Stimulated activated naive CD4-positive, alpha-beta T cell (primary cell): ENCODE measurements at places on chromosomes 7 and 10.

DNA sequence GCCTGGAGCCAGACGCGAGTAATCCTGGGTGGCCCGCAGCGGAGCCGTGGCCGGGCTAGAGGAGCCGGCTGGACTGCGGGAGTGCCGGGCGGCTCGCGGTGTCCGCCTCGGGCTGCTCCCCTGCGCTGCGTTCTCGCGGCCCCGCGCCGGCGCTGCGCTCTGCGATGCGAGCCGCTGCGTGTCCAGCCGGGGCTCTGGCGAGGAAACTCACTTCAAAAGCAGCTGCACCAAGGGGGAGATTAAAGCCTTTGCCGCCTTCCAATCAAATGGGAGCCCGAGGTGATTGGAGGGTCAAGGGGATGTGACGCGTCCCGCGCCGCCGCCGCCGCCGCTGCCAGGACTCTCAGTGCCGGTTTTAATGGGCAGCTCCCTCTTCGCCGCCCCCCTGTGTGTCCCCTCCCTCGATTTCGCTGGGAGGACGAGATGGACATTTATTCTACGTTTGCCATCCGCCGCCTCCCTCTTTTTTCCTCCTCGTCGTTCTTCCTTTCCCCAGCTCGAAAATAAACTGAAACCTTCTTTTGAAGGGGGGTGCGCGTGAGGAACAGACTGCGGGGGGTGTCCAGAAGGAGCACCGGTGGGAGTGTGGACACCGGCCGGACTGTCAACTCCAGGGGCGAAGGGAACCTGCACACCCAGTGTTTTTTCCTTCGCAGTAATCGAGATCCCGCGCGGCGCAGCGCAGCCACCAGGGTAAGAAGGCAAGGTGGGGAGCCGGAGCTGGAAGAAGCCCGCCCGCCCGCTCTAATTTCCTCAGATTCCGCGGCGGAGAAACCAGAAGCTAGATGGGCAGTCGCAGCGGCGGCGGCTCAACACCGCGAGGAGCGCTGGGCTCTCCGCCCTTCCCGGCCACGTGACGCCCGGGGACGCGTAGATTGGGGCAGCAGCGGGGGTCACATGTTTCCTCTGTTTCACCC, at the start of gene ZNF503:
Gene ZNF503, minus strand, starts transcription at position 196 of the 917 bp plus-strand sequence. CDS start 345 bp downstream, outside the sequence.
- no peak for DNase-seq

- DNase-seq, result no peak
These were observed 50.8 kb upstream of the FRMD4A start for GRCh38 chr10:14381475-14381874.

GRCh38 chr7:99173787-99174186, 29.9 kb upstream of the SMURF1 start:
- no peak for DNase-seq

DNA sequence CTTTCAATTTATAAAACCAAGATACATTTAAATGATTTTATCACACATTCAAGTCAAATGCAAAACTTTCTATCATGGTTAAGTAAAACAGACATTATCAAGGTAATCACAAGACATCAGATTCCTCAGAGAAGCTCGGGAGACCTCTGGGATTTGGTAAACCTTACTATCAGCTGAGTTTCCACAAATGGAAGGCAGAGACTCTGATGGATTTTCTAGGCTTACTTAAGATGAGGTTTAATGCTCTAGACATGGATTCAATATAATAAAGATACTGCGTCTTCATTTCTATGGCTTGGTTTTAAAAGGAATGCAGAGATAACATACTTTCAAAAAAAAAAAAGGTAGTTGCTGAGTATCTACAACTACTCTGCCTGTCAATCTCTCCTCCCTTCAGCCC, 171.7 kb downstream of the JAZF1 start:
- DNase-seq, result no peak

- no peak for DNase-seq
These were observed 59.0 kb downstream of the SYPL1 start for GRCh38 chr7:106053109-106053508.

- no peak for DNase-seq
These were observed 102.8 kb downstream of the ARHGAP22 start for GRCh38 chr10:48501787-48502771.

DNA sequence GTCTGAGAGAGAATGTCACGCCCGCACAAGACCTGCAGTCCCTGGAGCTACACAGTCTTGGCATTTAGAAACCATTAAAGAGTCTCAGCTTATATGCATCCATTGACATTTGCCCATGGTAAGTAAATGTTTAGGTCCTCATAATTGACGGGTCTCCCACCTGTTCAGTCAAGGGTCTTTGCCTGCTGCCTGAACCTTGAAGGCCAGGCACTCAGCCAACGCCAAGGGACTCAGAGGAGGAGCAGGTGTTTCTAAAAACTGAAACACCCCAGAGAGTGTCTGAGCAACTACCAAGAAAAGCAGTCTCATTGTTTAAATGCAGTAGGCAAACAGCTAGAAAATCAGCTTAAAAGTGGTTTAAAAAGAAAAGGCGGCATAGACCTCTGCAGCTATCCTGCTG, 264.7 kb upstream of the AKR1E2 start:
- DNase-seq, result no peak

DNA sequence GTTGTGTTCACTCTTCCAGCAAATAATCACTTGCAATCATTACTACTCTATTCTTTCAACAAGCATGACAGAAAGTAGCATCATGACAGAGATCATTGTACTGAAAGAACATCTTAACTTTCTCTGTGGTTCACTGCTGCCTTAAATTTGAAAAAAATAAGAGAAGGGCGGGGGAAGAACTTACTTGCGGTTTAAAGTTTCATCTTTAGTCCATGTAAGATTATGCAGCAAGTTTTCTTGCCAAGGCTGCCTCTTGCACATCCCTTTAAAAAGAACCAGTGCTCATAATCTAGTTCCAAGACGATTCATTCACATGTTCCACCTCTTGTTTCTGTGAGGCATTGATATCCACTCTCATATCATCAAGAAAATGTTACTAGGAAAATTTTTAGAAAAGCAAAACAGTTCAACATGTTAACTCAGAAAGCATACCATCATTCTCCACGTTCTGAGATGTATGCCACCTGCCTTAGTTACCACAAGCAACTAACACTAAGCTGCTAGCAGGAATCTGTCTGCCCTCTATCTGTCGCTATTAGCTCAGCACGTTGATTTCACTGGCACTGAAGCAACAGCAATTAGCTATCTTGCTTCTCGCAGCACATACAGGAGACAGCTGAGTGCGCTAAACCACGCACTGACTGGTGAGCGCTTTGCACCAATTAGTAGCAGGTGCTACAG, at the start of gene PCDH15:
Gene PCDH15, minus strand, starts transcription at position 491 of the 681 bp plus-strand sequence. CDS start 136,969 bp downstream, outside the sequence.
- DNase-seq, result no peak

DNA sequence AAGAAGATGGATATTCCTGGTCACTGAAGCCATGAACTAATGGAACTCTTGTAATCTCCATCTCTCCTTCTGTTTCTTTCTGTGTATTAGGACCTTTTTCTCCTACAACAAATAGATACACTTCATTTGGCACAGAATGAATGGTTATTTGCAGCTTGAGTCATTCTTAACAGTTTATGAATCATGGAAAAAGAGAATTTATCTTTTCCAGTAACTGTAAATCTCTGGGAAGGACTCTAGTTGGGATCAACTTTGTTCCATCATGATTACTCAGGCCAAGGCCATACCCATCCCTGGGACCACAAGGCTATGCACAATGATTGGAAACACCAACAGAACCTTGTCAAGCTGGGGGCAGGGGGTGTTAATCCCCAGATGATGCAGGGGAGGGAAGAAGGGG, 36.1 kb upstream of the MDFIC start:
- DNase-seq, result no peak

- no peak for DNase-seq
These were observed 321.4 kb upstream of the HGF start for GRCh38 chr7:82091126-82091684.

DNA sequence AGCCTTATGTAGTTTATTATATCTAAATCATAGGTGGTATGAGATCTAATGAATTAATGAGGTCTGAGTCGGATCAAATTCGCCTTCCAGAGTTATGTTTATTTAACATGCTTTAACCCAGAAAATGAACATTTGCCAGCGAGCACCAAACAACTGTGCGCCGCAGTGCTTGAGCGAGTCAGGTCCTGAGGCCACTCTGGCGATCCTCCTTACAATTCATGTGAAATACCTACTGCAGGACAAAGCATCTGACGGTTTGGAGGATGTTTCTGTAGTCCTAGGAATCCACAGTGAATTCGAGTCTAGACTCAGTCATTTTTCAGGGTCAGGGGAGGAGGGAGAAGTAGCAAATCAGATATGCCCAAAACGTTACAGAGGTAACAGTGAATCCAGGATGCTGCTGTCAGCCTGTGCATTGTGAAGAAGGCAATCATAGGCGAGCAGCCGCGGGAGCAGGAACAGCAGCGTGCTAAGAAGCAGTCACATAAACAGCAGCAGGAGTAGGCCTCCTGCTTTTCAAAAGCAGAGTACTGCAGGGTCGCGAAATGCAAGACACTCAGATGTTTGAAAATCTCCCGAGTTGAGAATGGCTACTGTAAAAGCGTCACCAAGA, 120.2 kb downstream of the CACNB2 start:
- DNase-seq, result no peak

- DNase-seq, result no peak
These were observed 60.0 kb downstream of the PIK3AP1 start for GRCh38 chr10:96660297-96660696.

GRCh38 chr10:1059902-1060301, 3.7 kb downstream of the WDR37 start:
- no peak for DNase-seq

DNA sequence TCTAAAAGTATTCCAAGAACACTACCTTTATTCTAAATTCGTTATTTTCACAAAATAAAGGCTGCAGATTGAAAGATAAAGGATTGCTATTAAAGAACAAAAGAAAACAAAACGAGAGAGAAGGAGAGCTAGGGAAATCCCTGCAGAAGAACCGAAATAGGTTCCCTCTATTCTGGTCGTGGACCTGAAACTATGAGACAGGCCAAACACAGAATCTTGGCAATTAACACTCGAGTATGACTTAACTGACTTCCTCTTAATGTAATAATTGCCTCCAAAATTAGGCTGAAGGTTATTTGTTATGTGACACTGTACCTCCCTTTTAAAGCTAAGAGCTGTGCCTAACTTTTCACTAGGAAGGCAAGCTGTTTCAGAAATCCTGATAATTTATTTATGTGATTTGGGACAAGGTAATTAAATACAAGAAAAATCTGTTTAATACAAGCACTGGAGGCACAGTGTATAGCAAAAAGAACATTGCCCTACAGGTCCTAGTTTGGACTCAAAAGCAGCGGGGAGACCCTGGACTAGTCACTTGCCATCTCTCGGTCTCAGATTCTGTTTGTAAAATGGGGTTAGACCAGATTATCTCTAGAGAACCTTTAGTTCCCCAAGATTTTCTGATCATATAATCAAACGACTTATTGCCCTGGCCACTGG, 11.6 kb downstream of the NAMPT start:
- no peak for DNase-seq

- DNase-seq, result no peak
These were observed 287.4 kb upstream of the SEMA3C start for GRCh38 chr7:81206217-81206616.

DNA sequence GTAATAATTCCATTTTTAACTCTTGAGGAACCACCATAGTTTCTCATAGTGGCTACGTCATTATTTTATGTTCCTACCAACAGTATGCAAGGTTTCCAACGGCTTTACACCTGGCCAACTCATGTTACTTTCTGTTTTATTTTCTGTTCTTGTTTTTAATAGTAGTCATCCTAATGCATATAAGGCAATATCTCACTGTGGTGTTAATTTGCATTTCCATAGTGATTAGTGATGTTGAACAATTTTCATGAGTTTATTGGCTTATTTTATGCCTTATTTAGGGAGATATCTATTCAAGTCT, 465.5 kb upstream of the KLF6 start:
- no peak for DNase-seq

DNA sequence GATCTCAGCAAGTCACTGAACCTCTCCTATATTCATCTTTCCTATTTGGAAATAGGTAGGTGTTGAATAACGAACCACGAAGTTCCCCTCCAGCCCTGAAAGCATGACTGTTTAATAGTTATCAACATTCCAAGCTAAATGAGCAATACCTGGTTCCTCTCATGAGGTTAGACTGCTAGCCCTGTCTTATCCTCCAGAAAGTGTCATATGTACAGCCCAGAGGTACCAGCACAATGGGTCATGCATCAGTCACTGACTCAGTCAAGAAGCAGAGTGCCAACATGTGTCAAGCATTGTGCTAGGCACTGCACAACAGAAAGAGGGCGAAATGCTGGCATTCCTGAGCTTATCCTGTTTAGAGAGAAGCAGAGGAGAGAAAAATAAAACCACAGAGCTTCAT, 70.0 kb downstream of the AMPH start:
- DNase-seq, result no peak

GRCh38 chr7:16447876-16448275, 17.7 kb downstream of the SOSTDC1 start:
- DNase-seq, result no peak

DNA sequence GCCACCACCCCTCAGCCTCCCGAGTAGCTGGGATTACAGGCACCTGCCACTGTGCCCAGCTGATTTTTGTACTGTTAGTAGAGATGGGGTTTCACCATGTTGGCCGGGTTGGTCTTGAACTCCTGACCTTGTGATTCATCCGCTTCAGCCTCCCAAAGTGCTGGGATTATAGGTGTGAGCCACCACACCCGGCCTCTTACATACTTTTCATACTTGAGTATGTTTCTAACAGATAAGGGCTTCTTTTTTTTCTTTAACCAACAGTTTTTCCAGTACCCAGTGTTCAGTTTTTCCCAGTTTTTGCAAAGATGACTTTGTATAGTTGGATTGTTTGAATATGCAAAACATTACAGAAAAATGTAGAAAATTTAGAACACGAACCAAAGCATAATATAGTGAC, 7.7 kb downstream of the EIF4H start:
- DNase-seq, result no peak

GRCh38 chr7:78399033-78399769, 600.6 kb downstream of the PHTF2 start:
- no peak for DNase-seq
